ENCODE measurements at places on chromosomes 16 and 17. TPM values are rescaled to one million over a fixed set of nuclear protein-coding genes. Genes with fewer than 3 reads are reported as not detected.

PDILT gene
- total RNA-seq: not detected

- H3K4me3 ChIP-seq: no peak overlapping the region
- H3K27ac ChIP-seq: no peak overlapping the region
- no peaks in the 10 kb centered on the region for H3K4me1 ChIP-seq
- H3K27me3 ChIP-seq: no peaks in the 10 kb centered on the region
- DNase-seq: no peak
- no peaks in the 10 kb centered on the region for H3K36me3 ChIP-seq
Measured at GRCh38 chr17:18074566-18075272, 13.0 kb upstream of the DRG2 start.

- H3K4me1 ChIP-seq: no peaks in the 10 kb centered on the region
- no peak overlapping the region for H3K4me3 ChIP-seq
- DNase-seq: no peak
- no peak overlapping the region for H3K27ac ChIP-seq
Measured at GRCh38 chr16:72137380-72138063, 34.4 kb downstream of the PMFBP1 start.

DNA sequence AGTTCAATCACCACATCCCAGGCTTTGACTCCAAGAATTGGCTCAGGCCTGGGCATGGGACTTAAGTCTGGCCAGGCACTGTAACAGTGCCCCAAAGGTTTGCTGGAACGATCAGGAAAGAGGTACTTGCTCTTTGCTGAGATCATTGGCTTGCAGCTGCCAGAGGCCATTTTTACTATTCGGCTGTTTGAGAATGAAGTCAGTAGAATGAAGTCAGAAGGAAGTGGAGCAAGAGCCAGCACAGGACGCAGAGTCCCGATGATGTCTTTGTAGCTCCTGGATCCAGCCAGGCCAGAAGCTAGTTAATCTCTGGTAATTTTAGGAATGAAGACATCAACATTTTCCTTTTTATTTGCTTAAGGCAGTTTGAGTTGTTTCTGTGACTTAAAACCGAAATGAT is 195.5 kb downstream of the RAB11FIP4 start:
- peaks cover 36% of the 10 kb centered on the region for H3K4me1 ChIP-seq
- no peaks in the 10 kb centered on the region for H3K27me3 ChIP-seq
- no peak overlapping the region for H3K4me3 ChIP-seq
- H3K27ac ChIP-seq: peak overlapping the region; percentile 75
- no peaks in the 10 kb centered on the region for H3K36me3 ChIP-seq

DNA sequence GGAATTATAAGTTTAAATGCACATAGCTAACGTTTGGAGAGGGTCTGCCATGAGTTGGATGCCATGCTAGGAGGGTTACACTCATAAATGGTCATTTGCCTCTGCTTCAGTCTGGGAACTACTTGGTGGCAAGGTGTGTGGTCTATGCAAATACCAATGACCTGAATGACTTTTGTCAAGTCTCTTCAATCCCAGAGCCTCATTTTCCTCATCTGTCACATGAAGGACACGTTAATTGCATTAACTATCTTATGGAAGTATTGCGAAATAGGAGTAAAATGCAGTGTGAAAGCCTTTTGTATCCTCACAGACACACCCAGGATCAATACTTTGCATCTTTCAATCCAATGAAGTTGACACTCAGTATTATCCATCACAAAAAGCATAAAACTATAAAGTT is 62.8 kb downstream of the CDK5R1 start:
- no peaks in the 10 kb centered on the region for H3K4me1 ChIP-seq
- no peak overlapping the region for H3K4me3 ChIP-seq
- no peak for DNase-seq
- H3K27me3 ChIP-seq: no peaks in the 10 kb centered on the region

GRCh38 chr16:1876468-1876867 is 4.5 kb upstream of the MEIOB start:
- H3K36me3 ChIP-seq: no peaks in the 10 kb centered on the region
- peaks cover 5% of the 10 kb centered on the region for H3K27me3 ChIP-seq
- no peak for DNase-seq
- no peak overlapping the region for H3K4me3 ChIP-seq

GRCh38 chr17:6787081-6787693 is 11.2 kb downstream of the FBXO39 start:
- H3K27me3 ChIP-seq: no peaks in the 10 kb centered on the region
- no peak overlapping the region for H3K4me3 ChIP-seq
- no peak for DNase-seq

Data from ascending aorta (tissue), 2 donors.